ENCODE measurements at places on chromosomes 5 and 9.

- no peak for DNase-seq
Measured at GRCh38 chr9:472479-473075, 257.9 kb downstream of the DOCK8 start.

GRCh38 chr9:124218987-124219461 lies 38.7 kb upstream of the NEK6 start:
- DNase-seq: no peak

DNA sequence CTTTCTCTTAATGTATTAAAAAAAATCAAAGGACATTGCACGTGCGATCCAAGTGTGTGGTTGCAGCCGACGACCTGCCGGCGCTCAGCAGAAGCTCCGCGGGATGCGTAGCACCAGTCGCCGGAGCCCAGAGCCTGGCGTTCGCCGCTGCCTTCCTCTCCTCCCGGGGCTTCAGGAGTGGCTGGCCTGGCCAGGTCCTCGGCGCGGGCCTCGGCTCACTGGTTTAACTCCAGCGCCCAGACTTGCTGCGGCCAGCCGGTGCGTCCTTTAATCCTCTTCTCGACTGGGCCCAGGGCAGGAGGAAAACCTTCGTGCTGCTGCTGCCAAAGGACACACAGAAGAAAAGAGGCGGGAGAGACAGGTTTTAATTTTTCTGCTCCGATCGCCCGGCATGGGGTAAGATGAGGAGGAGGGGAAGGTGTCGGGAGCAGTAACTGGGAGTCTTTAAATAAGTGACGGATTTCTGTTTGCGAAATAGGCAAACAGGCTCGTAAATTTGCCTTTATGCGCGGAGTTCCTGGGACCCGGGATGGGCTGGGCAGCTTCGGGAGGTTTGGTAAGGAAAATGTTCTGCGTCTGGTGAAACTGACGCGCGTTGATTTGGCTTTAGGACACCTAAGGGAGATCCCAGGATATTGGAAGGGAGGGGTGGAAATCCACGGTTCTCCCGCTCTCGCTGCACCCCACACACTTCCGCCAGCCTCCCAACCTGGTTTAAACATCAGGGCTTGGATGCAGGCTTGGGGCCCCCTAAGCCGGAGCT lies 2.3 kb downstream of the HAND1 start:
- DNase-seq: no peak

DNA sequence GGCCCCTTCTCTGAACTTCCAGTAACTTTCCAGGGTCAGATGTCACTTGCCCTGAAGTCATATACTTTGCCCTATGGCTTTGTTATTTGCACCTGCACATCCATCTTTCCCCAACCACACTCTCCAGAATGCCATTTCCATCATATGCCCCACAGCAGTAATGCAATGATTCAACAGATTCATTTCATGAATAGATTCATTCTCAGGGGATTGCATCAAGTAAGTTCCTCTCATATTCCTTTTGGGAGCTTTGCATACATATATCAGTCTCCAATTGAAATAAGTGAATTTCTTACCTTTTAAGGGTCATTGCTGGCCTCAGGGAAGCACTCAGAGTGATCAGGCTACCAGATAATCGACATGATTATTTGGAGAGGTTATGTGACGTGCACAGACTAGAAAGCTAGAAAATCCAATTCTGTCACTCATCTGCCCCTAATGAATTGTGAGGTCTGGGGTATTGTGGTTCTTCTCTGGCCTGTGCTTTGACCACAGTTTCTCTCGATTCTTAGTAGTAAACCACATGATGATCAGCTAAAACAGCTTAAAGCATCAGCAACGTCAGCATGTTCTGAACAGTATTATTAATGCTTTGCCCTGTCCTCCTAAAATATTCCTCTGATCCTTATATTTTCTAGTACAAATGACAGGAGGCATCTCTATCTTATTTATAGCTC lies 179.9 kb downstream of the ATPSCKMT start:
- DNase-seq: no peak

GRCh38 chr9:98218562-98219363 lies 26.3 kb upstream of the CORO2A start:
- DNase-seq: no peak

DNA sequence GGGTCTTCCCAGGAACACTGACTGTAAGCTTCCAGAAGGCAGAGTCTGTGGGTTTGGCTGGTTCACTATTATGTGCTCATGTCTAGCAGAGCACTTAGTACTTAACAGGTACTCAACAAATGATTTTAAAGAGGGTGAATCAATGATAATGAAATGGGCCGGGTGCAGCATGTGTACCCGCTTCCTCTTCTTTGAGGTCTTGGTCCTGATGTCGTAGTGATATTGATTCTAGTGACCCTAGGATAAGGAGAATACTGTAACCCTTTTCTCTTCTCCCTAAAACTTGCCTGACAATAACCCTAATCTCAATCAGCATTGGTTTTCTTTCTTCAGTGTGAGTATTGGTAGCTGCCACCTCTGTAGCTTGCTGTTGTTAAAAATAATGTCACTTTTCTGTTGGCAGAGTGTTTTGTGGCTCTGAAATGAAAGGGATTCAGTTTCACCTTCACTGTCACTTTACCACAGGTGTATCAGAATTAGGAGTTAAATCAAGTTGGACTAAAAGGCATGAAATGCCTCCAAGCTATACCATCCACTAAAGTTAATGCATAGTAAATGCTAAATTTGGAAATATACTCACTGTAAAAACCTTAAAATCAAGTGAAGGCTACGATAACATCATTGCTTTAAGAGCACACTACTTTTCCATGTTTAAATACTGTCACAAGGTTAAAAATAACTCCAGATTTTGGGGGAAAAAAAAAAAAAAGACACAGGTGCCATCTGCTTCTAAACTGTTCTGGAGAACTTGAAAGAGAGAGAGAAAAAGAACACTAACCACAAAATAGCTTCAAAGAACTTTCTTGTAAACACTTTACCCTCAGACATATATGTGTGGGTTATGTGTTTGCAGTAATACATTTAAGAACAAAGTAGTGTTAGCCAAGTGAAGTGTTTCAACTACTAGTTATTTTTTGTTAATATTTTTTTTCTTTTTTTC lies 6.0 kb downstream of the CAMK4 start:
- DNase-seq: no peak

DNA sequence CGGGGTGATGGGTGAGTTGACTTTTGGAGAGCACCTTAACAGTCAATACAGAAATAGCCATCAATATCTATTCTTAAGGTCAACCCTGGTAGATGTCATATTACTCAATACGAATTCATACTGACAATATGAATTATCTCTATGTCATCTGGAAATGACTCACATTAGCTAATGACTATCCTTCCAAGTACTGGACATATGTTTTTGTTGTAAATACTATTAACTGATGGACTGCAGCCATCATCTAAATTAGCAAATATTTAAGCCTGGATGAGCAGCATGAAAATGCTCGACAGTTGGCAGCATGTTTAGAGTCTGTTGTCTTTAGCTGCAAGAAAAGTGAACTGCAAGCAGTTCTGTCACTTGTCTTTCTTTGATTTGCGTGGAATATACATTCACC lies 19.6 kb upstream of the ISOC1 start:
- no peak for DNase-seq

DNA sequence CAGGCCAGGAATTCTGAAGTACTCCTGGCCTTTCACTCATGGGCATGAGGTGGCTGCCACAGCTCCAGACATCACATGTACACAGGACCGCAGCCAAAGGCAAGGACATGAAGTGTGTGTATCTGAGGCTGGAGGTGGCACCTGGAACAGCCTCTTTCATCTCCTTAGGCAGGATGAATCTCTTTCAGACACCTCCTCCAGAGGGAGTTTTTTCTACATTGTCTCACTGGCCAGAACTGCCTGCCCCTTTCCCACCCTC lies 142.8 kb downstream of the BARX1 start:
- no peak for DNase-seq

GRCh38 chr5:140324617-140325241 lies 21.7 kb downstream of the HBEGF start:
- no peak for DNase-seq

DNA sequence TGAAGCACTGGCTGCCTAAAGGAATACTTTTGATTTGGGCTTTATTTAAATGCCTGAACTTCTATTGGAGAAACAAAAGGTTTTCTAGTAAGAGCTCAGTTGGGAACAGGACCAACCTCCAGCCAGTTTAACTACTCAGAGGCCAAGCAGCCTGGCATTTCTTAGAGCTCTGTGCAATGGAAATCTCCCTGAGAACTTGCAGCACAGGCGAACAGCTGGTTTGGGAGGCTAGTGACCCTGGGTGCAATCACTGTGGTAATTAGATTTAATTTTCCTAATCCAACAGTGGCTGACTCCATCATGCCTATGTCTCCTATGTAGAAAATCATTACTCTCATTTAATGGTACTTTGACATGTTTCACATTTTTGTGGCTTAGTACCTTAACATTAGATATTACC lies 1.0 kb upstream of the CDH6 start:
- DNase-seq: no peak

GRCh38 chr5:89230178-89230577 lies 347.2 kb upstream of the MEF2C start:
- DNase-seq: no peak

GRCh38 chr5:174284873-174285272 lies 239.4 kb downstream of the NSG2 start:
- no peak for DNase-seq

- DNase-seq: no peak
Measured at GRCh38 chr9:89374176-89374575, 55.9 kb downstream of the SECISBP2 start.

GRCh38 chr5:137051161-137051560 lies 448.0 kb downstream of the SPOCK1 start:
- no peak for DNase-seq

- DNase-seq: no peak
Measured at GRCh38 chr9:92294297-92294676, 790 bp upstream of the IARS1 start.

- DNase-seq: no peak
Measured at GRCh38 chr5:135441919-135442318, 5.2 kb downstream of the DCANP1 start.

GRCh38 chr9:136840140-136840876 lies 2.0 kb upstream of the AJM1 start:
- no peak for DNase-seq

- no peak for DNase-seq
Measured at GRCh38 chr9:4842213-4842612, 49.5 kb downstream of the RCL1 start.

GRCh38 chr5:69527128-69527770 lies 32.7 kb upstream of the GTF2H2C start:
- DNase-seq: no peak

DNA sequence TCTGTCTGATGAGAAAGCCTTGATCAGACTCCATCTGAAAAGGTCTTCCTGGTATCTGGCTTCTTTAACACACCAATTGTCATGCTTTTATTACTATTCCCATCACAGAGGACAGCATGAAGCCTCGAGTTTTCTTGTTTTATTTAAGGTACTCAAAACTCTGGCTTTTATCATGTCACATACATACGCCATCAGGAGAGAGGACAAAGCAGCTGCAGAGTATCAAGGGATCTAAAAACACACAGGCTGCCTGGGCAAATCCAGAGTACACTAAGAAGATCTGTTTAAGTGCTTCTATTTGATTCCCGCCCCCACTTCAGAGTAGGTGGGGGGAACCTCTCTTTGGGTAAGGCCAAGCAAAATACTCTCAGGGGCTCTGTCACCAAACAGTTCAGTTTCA lies 277.2 kb downstream of the SPOCK1 start:
- DNase-seq: no peak

DNA sequence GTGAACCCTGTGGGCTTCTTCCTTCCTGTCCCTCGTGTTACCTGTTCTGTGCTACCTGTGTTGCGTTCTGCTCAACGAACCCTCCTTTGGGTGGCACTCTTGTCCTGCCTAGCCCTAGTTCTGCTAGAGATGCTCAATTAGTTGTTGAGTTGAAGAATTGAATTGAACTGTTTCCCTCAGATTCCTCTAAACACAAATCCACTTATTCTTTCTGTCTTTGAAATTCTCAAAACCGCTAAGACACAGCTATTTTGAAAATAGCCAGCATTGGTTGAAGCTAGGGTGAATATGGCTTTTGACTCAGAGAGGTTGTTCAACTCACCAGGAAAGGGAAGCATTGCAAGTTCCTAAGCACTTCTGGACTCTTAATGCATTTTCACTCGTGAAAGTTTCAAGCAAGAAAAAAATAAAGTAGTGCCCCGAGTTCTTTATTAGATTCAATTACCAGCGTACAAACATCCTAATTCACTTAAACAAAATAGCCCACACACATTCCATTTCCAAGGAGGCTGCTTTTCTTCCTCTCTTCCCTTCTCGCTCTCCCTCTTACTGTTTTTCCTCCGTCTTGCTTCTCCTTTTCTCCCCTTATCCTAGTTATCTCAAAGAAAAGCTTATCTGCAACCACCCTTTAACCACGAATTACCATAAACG lies 642 bp upstream of the ITGA1 start:
- DNase-seq: no peak

DNA sequence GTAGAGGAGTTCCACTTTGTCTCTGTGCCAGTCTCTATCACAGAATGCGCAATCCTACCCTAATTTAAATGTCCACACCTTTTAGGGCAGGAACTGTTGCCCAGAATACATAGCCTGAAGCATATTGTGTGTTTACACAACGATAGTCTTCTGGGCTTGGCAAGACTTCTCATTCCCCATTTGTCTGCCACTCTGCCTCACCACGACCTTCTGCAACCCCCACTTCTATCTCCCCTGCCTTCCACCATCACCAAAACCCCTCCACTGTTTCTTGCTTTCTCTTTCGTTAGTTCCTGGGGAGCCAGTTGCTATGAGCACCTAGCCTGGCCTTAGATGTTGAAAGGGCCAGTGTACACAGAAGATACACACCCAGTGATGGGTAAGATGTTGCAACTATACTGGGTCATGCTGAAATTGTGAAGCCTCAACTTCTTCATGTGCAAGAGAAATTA lies 883 bp upstream of the RNF145 start:
- DNase-seq: no peak

DNA sequence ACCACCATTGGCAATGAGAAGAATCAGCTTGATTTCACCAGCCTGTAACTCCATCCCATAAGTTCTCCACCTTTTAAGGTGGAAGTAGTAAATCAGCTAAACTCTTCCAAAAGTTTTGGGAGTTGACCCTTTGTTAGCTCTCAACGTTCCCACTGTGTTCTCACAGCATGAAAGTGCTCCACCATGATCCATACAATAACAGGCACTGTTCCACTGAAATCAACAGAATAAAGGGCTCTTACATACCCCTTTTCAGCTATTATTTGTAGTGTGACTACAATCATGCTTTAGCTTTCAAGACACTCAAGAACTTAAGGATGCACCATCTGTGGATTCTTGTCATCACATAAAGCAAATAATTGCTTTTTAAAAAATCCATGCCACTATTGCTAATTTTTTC lies 81.6 kb downstream of the PPP2R2B start:
- no peak for DNase-seq

GRCh38 chr5:74625742-74626241 lies 14.7 kb downstream of the ENC1 start:
- DNase-seq: no peak

GRCh38 chr5:61168951-61169350 lies 6.7 kb upstream of the SMIM15 start:
- no peak for DNase-seq
